ENCODE measurements at places on chromosomes 3 and 15. TPM values are rescaled to one million over a fixed set of nuclear protein-coding genes. Genes with fewer than 3 reads are reported as not detected.

GAP43 gene
- total RNA-seq = 6.1 TPM

REC114 gene
- total RNA-seq = not detected

PRR20G gene
- not detected for total RNA-seq

CRABP1 gene
- total RNA-seq = not detected

CCR5 gene
- not detected for total RNA-seq

Data from bronchial smooth muscle cell (primary cell).